NCI-H82 (cell line): ENCODE measurements at places on chromosomes 13 and 19.

- DNase-seq = no peak
These were observed 20.5 kb upstream of the RASA3 start for GRCh38 chr13:114152831-114153371.

- DNase-seq = no peak
These were observed 330.6 kb downstream of the ATP8A2 start for GRCh38 chr13:25702386-25702785.

GRCh38 chr19:10335352-10335985, 2.1 kb upstream of the RAVER1 start:
- no peak for DNase-seq

DNA sequence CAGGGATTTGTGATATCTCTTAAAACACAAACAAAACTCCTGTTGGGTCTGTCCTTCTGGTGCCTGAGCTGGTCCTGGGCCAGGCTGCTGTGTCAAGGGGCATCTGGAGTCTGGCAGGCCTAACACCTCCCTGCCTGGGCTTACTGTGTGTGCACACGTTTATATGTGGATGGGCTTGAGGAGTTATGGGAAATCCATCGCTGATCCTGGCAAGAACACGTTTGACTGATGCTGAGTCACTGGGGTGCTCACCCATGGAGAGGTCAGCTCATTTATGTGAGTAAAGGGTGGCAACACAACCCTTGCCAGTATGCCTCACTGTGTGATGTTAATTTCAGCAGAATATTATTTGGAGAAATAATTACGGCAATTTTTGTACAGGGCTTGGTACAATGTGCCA, 44.5 kb upstream of the PCDH8 start:
- DNase-seq = peak; percentile 27

DNA sequence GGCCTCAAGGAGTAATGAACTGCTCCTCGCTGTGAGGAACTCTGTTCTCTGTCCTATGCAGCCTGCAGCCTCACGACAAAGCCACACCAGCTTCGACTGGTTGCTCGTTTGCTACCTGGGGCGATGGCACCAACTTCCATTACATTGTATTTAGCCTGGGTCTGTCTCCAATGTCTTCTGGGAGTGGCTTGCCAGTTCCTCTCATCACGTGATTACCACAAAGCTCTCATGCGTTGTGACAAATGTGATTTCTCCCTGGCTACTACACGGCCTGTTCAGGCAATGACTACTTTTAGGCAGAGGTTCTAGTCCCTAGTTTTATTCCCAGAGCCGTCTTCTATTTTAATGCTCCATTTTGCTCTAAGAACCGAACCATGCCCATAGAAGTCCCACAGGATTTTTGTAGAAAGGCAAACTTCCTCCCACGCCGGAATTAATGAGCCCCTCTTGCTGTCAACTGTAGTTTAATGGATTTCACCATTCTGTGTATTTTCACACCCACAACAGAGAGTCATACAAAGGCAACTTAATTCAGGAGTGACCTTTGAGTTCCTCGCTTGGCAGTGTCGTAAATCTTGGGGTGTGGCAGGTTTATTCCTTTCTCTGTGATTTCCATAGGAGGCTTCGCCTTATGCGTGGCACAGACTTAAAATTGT, 351.9 kb downstream of the EFNB2 start:
- no peak for DNase-seq

- DNase-seq = peak; percentile 89
These were observed 94.0 kb downstream of the KLF12 start for GRCh38 chr13:74040200-74040599.

DNA sequence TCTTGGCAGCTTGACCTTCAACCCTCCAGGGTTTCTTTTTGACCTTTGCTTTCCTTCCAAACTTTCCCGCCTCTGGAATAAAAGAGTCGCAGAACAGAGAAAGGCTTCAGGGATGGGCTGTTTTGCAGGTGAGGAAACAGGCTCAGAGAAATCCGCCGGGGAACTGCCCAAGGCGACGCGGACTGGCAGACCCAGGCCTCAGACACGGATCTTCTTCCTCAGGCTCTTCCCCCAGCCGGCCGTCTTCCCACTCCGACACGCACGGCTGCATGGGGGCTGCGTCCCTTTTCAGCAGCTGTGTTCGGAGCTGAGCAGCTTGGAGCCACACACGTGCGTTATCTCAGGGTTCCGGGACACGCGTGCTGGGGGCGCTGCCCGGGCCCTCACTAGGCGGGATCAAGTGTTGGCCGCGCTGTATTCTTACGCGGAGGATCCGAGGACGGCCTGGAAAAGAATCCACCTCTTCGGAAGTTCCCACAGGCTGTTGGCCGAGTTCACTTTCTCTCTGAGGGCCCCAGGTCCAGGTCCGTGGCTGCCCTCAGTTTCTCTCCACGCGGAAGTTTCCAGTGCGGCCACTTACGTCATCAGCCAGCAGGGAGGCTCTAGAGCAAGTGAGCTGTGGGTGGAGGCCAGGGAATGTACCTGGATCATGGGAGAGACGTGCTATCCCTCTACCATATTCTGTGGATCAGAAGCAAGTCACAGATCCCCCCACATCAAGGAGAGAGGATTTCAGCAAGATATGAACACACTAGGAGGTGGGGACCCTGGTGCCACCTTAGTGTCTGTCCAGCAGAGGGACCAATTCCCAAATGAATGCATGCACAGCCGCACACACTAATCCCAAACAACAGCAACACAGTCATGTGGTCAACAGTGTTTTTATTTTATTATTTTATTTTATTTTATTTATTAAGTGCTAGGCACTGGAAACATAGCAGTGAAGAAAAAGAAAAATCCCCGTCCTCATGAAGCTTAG, 100.4 kb downstream of the ING1 start:
- peak; percentile 12 for DNase-seq

DNA sequence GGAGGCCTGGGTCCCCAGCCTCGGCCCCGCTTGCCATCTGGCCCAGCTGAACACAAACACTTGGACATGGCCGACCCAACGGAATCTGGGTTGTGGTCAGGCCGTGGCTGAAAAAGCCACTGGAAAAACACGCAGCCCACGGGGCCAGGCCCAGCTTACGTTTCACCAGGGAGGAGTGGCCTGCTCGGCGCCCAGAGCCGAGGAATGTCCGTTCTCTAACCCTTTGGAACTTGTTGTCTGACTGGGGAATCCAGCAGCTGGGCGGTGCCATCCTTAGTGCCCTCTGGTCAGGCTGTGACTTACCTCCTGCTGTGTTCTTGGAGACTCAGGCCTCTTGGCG, 13.8 kb downstream of the CILP2 start:
- no peak for DNase-seq

GRCh38 chr13:107824635-107825034, 390.7 kb downstream of the LIG4 start:
- no peak for DNase-seq

DNA sequence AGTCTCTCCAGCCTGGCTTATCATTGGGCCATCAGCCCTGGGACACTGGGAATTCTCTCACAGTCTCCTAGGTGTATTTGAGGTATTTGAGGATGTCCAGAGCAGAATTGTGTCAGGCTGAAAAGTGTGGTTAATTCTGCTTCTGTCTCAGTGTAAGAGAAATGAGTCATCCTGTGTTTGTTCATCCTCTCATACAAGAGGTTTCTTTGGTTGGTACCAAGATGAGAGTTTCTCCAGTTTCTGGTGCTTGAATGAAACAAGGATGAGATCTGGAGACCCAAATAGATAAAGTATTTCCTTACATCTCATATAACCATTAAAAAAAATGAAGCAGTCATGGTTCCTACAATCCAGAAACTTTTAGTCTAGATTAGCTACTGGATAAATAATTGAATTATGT, 7.7 kb downstream of the ZNF253 start:
- DNase-seq = no peak

GRCh38 chr19:4575267-4576015, 16.0 kb upstream of the SEMA6B start:
- peak; percentile 32 for DNase-seq

GRCh38 chr13:50617134-50617721, 226.3 kb downstream of the DLEU7 start:
- no peak for DNase-seq

DNA sequence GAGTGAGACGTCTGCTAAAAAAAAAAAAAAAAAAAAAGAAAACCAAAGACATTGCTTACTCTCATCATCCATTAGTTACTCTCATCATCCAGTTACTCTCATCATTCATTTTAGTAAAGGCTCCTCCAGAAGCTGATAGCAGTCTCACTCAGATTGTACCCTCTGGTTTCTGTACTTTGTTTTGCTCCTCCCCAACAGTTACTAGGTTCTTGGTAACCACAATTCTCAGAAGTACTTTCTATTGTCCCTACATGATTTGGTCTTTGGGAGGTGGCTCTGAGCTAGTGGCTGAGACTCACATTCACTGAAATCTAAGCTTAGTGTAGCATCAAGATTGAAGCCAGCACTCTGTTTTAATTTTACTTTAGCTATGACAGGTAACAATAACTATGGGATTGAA, 14.3 kb downstream of the ERICH4 start:
- DNase-seq = no peak

DNA sequence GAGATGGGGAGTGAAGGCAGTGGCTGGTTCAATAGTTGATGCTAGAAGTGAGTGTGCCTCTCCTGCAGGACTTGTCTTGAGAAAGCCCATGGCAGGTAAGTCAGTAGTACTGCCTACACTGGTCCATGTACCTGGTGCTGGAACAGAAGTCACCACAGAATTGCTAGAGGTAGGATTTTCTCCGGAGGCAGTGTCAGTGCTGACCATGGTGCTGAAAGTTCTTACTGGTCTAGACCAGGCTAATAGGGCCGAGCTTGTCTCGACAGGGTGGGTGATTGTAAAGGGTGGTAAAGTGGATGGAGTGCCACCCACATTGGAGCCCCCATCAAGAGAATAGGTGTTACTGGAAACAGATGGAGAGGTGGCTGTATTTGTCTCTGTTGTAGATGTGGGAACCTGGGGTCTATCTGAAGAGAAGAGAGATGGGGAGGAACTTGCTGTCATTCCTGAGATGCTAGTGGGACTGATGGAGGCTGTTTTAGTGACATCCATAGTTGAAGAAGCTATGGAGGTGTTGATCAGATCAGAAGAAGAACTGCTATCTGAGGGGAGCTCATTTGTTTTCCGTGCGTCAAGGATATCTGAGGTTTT, 36.6 kb downstream of the MUC16 start:
- no peak for DNase-seq

DNA sequence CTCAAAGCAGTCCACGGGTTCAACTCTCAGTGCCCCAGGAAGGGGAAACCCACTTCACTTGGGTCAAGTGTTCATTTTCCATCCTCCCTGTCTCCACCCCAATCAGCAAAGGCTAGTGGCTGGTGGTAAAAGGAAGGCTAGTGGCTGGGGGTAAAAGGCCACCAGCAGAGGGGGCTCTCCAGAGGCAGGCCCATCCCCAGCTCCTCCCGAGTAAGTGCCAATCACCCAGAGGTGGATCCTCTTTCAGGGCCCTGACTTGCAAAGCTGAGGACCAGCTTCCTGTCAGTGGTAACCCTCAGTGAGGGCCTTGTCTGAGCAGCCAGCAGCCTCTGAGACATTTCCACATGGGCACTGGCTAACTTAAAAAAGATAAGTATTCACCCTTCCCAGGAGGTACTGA, 22.0 kb upstream of the TPT1 start:
- DNase-seq = peak; percentile 51

DNA sequence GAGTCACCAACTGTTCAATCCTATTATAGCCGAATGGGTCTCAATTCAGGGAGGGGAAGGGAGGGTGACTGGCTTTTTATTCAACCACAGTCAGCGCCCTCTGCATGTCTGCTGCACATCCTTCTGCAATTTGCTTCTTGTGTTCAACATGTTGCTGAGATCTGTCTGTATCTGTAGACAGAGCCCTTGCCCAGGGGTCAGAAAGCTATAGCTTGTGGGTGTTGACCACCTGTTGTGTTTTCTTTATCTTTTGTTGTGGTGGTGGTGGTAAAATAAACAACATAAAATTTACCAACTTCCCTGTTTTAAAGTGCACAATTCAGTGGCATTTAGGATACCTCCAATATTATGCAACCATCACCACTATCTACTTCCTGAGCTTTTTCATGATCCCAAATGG, 12.2 kb downstream of the PPP1R12C start:
- DNase-seq = peak; percentile 73

- DNase-seq = peak; percentile 96
These were observed 18.9 kb downstream of the VASP start for GRCh38 chr19:45526143-45526542.

DNA sequence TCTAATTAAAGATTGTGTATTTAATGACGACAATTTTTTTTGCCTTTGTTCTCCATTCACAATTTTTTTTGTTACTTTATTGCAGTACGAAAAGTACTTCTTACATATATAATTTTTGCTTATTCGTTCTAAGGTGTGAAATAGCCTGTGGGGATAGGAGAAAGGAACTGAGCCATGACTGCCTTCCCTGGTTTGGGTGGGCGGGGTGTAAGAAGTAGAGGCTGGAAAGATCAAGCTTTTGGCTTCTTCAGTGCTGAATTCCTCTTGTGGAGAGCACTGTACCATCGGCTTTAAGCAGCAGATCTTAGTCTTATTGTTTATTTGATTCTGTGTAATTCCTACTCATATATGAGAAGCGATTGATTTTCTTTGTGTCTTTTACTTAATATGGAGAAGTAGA, 115.8 kb downstream of the NBEA start:
- DNase-seq = no peak

DNA sequence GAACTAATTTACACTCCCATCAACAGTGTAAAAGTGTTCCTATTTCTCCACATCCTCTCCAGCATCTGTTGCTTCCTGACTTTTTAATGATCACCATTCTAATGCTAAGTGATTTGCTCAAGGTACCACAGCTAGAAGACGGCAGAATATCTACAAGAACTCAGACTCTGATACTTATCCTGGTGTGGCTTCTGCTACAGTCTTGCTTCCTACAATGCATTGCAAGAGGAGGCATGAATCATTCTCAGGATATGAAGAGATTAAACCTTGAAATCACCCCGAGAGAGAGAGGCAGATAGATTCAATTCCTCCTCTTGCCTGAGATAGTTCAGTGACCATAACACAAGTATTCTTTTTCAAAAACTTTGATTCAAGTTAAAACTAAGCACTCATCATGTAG, 306.4 kb downstream of the TBC1D4 start:
- no peak for DNase-seq
